ENCODE measurements at places on chromosomes 7 and 10.

DNA sequence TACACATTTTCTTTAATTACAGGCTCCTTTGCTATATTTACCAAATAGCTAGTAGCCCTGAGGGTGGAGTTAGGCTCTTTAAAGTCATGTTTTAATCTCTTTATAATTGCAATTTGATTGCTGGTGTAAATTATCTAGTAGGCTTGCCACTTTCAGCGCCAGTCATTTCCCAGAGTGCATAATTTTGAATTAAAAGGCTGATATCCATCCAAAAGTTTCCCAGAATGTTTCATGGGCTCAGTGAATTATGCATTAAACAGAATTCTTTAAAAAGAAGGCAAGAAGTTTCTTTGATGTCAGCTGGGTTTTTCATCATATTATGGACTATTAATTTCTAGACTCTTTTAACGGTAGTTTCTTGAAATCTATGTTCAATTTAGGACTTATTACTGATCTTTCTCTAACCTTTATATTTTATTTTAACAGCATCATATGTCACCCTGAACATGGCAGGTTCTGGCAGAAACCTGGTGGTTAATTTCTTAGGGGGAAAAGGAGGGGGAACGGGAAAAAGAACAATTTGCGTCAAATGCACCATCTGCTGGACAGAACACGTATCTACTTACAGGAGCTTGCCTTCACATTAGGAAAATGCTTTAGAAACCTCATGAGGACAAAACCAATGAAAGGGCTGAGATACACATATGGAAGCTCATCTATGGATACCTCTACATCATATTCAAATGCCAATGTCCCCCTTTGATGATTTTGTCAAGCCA is 171.1 kb downstream of the GRM3 start:
- no peak for DNase-seq

DNA sequence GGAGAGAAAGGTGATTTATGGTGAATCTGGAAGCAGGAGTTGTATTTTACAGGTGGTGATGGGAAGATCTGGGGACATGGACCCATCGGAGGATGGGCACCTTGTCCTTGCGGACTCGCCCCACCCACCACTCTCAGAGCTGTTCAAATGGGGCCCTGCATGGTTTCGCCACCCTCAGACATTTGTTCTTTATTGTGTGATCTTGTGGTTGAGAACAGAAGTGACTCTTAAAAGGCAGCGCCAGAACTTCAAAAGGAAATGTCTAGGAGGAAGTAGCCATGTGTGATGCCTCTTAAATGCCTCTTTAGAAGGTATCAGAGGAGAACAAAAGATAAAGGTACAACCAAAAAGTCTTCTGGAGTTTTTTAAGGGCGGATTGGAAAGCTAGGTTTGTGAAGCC is 205.7 kb downstream of the KIAA1217 start:
- DNase-seq: no peak

DNA sequence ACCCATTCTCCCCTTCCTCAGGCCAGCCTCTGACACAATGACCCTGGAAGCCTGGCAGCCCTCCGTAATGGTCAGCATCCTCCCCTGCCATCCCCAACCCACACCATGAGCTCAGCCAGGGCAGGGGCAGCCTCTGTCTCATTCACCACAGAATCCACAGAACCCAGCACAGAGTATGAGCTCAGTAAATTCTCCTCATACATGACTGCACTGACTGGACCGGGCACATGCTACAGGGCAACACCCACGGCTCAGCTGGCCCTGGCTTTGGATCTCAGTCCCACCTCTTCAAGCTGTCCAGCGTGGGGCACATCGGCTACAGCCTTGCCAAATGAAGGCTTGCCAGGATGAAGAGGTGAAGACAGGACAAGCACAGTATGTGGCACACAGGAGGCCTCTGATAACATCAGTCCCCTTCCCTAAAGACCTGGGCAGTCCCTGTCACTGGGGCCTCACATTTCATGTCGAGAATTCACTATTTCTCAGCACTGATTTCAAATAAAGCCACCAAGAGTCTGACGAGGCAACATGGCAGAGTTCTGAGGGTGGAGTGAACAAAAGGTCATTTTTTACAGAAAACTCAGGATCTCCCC is 7.9 kb downstream of the GPRIN2 start:
- no peak for DNase-seq

DNA sequence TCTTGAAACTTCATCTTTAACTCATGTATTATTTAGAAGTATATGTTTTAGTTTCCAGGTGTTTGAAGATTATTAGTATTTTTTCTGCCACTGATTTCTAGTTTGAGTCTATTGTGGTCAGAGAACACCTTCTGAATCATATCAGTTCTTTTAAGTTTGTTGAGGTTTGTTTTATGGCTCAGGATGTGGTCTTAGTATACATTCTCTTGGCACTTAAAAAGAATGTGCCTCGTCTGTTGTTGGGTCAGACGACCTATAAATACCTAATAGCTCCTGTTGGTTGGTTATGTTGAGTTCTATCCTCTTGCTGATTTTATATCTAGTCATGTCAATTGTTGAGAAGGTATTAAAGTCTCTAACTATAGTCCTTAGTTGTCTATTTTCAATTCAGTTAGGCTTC is 15.9 kb downstream of the TDRD1 start:
- DNase-seq: no peak

- no peak for DNase-seq
Measured at GRCh38 chr7:28160551-28160991, 20.0 kb downstream of the JAZF1 start.

- DNase-seq: no peak
Measured at GRCh38 chr10:47152861-47153349, 147.1 kb upstream of the GDF10 start.

GRCh38 chr10:119658274-119658673 is 7.1 kb downstream of the BAG3 start:
- no peak for DNase-seq

GRCh38 chr7:65338346-65338745 is 35.3 kb upstream of the ZNF92 start:
- DNase-seq: no peak

DNA sequence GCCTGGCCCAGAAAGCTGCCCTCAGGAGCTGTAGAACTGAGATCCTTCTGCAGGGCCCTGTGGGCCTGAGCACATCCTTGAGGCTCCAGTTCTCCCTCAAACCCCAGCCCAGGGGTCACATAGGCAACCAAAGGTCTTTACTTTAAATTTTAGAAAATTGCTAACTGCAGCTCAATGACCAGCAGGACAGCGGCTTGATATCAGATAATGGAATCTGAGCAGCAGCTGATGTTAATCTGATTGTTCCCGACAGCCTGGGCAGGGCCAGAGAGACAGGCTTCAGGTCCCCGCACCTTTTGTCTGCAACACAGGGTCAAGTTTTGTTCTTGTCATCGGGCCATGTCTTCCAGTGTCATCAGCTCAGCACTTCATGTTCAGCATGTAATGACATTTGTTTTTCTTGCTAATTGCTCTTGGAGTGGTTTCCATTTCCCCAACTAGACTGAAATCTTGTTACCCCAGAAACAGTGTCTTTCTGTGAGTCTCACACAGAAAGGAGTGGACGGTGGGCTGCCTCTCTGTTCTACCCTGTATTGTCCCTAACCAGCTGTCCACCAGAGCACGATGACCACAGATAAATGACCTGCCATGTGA is 91.0 kb downstream of the PAXIP1 start:
- DNase-seq: no peak

All from mesothelial cell of epicardium (in vitro differentiated cells).